ENCODE measurements at places on chromosomes 4 and X.

DNA sequence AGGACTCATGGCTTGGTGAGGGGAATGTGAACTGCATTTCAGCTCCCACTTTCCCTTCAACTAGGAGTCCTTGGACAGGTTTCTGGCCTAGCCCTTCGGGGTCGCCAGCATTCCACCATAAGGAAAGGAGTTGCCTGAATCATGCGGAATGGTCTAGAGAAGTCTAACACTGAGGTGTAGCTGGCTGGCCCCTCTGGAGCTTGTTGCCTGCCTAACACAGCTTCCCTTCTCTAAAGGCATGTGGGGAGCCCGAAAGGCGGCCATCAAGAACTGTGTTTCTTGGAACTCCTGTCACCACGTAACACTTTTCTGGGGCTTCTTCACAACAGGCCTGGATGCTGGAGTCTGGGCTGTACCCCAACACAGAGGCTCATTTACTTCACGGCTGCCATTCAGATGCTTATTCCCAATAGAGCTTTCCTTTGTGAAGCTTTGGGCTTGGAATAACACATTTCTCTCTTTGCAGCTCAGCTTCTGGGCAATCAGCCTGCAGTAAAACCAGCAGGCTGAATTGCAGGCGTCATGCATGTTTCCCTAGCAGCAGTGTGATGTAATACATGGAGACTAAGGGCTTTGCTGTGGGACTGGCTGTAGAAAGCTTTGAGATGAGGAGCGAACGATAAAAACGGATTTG lies 5.4 kb downstream of the GABRQ start:
- DNase-seq = no peak

DNA sequence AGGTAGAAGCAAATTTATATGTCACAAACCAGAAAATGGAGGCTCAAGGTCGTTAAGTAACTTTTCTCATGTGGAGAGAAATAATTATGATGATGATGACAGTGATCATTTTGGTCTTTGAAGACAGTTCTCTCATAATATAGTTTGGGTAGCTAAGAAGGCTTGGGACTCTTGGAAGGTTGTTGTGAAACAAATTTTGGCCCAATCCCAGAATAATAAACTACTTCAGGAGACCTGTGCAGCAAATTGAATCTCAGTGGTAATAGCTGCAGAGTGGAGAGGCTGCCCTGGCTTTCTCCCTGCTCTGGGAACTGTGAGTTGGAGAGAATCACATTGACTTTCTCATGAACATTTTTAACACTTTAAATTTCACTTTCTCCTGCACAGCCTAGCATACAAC lies 217.2 kb upstream of the BOD1L1 start:
- DNase-seq = no peak

DNA sequence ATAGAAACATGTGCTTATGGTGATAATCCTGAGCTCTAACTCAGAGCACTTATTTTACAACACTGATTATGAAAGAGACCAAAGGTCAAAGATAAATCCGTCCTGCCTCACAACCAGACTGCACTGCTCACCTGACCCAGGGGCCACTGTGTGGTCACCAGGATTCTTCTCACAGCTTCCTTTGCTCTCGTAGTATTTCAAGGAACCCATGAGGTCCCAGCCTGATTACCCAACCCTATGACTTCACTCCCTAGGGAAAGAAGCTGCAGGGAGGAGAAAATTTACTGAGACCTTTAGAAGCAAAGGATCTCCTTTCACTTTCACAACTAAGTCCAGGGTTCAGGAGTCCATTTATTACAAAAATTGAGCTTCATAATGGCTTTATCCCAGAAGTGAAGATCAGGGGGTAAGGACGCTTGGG lies 9.6 kb downstream of the SLC25A5 start:
- no peak for DNase-seq

GRCh38 chrX:68571292-68571609 lies 72.4 kb downstream of the YIPF6 start:
- DNase-seq = no peak

DNA sequence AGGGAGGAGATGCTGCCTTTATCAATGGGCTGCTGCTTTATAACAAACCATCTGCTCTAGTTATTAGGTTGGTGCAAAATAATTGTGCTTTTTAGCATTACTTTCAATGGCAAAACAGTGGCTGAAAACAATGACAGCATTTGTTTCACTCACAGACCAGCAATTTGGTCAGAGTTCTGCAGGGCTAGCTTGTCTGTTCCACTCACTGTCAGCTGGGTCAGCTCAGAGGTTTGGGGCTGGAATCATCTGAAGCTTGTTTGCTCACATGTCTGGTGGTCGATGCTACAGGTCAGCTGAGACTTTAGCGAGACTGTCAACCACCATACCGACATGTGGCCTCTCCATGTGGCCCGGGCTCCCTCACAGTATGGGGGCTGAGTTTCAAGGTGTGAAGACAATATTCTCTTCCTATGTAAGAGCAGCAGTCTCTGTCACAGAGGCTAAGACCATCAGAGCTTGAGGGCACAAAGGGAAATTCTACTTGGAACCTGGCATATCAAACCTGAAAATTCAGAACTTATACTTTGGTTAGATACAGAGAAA lies 81.3 kb upstream of the LIMCH1 start:
- peak; percentile 9 for DNase-seq

DNA sequence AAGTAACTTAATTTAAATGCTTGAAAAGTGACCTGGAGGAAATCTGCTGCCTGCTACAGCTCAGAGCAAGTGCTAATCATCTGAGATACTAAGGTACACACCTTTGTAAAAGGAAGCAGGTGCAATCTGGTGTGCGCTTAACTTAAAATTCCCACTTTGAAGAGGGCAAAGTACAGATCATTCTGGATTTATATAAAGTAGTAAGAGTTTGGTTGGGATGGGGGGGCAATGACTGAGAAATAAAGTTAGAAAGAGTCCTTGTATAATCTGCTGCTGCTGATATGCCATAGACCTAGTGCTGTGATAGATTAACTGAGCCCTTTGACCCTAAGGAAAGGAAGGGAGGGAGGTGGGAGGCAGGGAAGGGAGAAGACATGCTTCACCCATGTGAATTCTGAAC lies 141.0 kb downstream of the MTNR1A start:
- DNase-seq = no peak

GRCh38 chr4:85147481-85148076 lies 181.1 kb upstream of the WDFY3 start:
- peak; percentile 43 for DNase-seq

- DNase-seq = no peak
Observed at GRCh38 chr4:107935246-107935645, 3.9 kb downstream of the CYP2U1 start.

Measured in NCI-H748 treated with DMSO at 0.1 percent for 48 hours (cell line).